IPS-NIHi11 (cell line): ENCODE measurements at places on chromosomes 12 and 14.

- DNase-seq: no peak
These were observed 4.5 kb upstream of the GLIPR1 start for GRCh38 chr12:75476071-75476470.

DNA sequence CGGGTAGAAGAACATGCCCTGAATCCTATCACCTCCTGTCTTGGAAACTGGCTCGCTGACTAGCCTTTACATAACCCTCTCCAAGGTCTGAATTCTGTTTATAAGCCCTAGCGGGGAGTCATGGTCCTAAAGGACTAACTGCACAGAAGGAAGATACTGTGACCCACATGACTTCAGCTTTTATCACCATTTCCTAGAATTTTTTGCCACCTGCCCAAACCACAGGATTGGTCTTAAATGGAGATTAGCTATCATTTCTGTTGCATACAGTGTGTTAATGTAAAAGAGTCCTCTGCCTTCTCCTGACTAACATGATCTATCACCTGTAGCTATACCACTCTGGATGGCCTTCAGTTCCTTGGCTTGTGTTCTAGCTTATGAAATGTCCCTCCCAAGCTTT, 319.2 kb downstream of the DUSP6 start:
- DNase-seq: no peak

DNA sequence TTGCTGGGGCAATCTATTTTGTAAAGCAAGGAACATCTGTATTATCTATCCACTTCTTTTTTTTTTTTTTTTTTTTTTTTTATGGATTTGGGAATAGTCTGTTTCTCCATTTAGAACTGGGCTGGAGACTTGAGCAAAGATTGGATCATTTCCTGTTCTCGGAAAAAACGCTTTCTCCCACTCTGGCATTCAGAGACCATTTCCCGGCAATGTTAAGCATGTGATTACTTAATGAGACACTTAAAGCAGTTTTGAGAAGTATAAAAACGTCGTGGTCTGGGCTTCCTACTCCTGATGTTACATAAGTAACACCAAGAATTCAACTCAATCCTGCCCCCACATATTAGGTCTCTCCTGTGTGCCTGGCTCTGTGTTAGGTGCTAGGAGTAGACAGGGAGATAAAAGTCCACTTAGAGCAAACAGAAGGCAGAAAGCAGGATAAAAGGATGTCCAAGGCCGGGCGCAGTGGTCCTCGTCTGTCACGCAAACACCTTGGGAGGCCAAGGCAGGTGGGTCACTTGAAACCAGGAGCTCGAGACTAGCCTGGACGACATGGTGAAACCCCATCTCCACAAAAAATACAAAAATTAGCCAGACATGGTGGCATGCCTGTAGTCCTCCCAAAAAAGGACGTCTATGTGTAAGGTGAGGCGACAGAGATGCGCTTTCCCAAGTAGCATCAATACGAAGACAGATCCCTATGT, 152.1 kb upstream of the GSC start:
- no peak for DNase-seq

DNA sequence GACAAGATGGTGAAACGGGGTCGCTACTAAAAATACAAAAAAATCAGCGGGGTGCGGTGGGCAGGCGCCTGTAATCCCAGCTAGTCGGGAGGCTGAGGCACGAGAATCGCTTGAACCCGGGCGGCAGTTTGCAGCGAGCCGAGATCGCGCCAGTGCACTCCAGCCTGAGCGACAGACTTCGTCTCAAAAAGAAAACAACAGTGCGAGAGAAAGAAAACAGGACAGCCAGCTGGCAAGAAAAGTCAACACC, 633 bp upstream of the RNU4-2 start:
- DNase-seq: no peak

DNA sequence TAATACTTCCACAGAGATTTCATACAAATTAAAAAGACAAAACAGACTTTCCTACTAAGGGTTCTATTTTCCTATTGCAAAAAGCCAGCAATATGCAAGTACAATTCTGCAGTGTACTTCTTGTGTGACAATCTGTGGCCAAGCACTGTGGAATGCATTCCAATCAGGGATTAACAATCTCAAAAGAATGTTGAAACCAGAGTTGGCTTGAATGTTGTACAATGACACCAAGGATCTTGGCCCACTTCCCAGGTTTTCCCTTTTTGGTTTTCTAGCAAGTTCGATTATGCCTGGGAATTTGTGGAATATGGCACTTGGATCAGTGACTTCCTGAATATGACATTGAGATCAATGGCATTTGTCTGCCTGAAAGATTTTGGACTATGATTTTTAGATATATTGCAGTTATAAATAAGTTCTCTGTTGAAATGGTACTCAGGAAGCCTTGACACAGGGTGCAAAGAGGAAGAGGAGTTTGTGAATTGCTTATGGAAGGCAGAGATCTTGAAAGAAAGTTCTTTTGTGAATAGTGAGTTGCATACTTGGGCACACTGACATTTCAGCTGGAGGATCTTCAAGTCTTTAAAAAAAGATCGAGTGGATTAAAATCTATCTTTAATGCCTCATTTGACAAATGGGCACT, 81.4 kb upstream of the FERMT2 start:
- peak; percentile 22 for DNase-seq

GRCh38 chr14:102390064-102390855, 27.5 kb downstream of the TECPR2 start:
- DNase-seq: no peak

DNA sequence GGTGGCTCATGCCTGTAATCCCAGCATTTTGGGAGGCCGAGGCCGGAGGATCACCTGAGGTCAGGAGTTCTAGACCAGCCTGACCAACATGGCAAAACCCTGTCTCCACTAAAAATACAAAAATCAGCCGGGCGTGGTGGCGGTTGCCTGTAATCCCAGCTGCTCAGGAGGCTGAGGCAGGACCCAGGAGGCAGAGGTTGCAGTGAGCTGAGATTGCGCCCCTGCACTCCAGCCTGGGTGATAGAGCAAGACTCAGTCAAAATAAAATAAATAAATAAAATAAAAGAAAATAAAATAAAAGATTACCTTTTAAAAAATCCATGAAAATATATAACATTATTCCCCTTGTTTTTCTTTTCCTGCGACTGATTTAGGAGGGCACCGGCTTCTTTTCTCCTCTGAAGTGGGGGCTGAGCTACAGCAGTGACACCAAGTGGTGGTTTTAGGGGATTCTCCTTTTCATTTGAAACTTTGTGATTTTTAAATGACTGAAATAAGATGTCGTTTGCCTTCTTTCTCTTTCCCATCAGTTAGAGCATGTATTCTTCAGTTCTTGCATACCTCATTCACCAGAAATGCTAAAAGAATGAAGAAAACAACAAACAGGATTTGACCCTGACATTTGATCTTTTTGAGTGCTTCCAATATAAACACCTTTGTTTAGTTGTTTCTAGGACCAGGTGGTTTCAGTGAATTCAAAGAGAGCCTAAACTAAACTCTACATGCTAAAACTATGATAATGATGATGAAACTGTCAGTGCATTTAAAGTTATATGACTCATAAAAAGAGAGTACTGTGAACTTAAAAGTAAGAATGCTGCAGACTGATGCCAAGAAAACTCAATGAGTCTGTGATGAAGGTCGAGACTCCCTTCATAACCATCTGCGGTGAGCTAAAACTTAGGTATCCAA, 22.6 kb upstream of the PKP2 start:
- DNase-seq: peak; percentile 48

- DNase-seq: no peak
These were observed 39.5 kb upstream of the RIN3 start for GRCh38 chr14:92473969-92474535.

DNA sequence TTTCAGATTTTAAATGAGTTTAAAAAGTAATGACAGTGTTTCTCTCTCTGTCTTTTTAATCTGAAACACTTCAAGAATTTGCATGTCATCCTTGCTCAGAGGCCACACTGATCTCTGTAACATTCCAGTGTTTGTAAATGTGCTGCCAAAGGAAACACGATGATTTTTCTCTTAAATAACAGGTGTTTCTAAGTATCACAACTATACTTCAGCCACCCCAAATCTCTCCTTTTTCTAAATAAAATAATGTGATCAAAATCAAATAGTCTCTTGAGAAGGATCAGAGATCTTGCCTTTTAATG, 3.3 kb upstream of the GALC start:
- no peak for DNase-seq

GRCh38 chr14:33897878-33898535, 52.9 kb downstream of the EGLN3 start:
- no peak for DNase-seq

DNA sequence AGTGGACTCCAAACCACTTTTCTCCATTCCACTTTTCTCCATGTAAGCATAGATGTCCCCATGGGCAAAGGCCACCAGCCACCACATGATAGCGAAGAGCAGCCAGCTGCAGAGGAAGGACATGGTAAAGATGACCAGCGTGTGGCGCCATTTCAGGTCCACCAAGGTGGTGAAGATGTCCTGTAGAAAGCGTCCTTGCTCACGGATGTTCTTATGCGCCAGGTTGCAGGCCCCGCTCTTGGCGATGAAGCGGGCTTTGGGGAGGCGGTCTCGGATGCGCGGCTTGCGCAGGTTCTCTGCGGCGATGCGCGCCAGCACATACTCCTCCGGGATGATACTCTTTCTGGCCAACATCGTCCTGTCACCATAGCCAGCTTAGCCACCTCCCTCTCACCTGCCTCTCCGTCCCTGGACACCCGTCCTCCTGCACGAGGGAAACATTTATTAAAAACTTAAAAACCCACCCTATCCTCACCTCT, 1.2 kb downstream of the KCNJ8 start:
- peak; percentile 51 for DNase-seq

GRCh38 chr12:97335115-97335514, 127.5 kb upstream of the RMST start:
- no peak for DNase-seq

DNA sequence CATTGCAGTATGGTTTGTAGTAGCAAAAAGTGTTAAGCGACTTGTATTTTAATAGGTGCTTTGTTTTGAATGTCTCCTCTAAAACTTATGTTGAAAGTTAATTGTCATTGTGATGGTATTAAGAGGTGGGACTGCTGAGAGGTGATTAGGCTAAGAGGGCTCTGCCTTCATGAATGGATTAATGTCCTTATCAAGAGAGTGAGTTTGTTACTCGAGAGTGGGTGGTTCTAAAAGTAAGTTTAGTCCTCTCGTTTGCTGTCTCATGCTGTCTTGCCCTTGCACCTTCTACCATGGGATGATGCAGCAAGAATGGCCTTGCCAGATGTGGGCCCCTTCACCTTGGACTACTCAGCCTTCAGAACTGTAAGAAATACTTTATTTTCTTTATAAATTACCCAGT, 17.4 kb downstream of the ZDHHC17 start:
- peak; percentile 10 for DNase-seq

DNA sequence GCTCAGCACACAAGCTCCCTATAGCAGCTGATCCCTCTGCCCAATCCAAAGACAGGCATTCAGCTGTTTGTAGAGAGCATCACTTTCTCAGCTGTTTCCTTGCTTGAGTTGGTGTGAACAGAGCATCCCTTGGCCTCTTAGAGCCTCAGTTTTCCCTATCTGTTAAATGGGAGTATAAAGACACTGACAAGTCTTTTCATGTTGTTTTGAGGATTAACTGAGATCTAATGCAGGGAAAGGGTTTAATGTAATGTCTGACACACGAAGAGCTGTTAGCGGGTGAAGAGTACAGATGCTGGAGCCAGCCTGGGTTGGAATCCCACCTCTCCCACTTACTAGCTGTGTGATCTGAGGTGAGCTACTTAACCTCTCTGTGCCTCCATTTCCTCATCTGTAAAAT, 149.5 kb downstream of the PHETA1 start:
- no peak for DNase-seq

GRCh38 chr12:103928682-103929045, 1.5 kb upstream of the HSP90B1 start:
- DNase-seq: no peak

- DNase-seq: no peak
These were observed 30.6 kb downstream of the USP15 start for GRCh38 chr12:62290846-62291245.

DNA sequence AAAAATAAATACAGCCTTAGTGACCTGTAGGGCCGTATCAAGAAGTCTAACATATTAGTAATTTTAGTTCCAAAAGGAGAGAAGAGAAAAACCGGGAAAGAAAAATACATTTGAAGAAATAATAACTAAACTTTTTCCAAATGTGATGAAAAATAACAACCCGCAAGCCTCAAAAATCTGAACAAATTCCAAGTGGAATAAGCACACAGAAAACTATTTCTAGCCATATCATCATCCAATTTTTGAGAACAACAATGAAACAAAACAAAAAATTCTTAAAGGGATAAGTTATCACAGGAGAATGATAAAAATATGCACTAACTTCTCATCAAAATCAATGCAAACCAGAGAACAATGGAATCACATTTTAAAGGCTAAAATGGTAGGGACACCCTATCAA, 198.1 kb upstream of the PLXNC1 start:
- no peak for DNase-seq

DNA sequence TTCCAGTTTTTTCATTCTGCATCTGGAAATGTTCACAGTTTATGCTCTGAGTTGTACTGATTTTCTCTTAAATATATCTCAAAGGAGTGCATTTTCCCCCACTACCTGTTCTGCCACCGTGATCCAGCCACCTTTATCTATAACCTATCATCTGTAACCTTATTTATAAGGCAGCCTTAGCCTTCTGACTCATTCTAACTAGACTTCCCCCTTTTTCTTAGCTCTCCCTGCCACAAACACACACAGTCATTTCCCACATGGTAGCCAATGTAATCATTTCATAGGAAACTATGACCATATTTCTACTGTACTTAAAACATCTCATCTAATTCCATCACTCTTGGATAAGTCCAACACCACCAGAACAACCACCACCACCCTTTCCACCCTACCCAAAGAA, 10.8 kb upstream of the GYS2 start:
- no peak for DNase-seq

GRCh38 chr12:50685641-50686040, 78.3 kb upstream of the ATF1 start:
- DNase-seq: no peak

GRCh38 chr12:9667403-9668160, 1.9 kb upstream of the CLEC2D start:
- DNase-seq: no peak

- DNase-seq: no peak
These were observed 506.2 kb upstream of the TBX3 start for GRCh38 chr12:115190010-115190770.

GRCh38 chr12:66587912-66588311, 91.0 kb downstream of the GRIP1 start:
- no peak for DNase-seq

GRCh38 chr14:33675415-33676130, 275.3 kb downstream of the EGLN3 start:
- DNase-seq: no peak

GRCh38 chr14:64954491-64955240, 12.1 kb upstream of the GPX2 start:
- DNase-seq: no peak

- DNase-seq: peak; percentile 48
These were observed 99.2 kb downstream of the SCARB1 start for GRCh38 chr12:124764451-124764850.

- no peak for DNase-seq
These were observed 248.5 kb downstream of the IPO8 start for GRCh38 chr12:30447061-30447750.

GRCh38 chr12:93519859-93520258, 52.5 kb downstream of the MRPL42 start:
- no peak for DNase-seq
